Lung (tissue), 17 donors: ENCODE measurements at places on chromosomes 11 and 22. TPM values are rescaled to one million over a fixed set of nuclear protein-coding genes. Genes with fewer than 3 reads are reported as not detected.

- peak; percentile 49 for DNase-seq
Observed at GRCh38 chr11:130159657-130160497, at the start of gene ST14. TSS of gene ST14 (plus strand) at chr11:130159782. CDS start at chr11:130159980, 198 bp downstream.

- DNase-seq: no peak
Observed at GRCh38 chr11:27394781-27395228, 31.8 kb upstream of the CCDC34 start.

- no peak for DNase-seq
Observed at GRCh38 chr11:67356387-67356863, 3.1 kb upstream of the POLD4 start.

DNA sequence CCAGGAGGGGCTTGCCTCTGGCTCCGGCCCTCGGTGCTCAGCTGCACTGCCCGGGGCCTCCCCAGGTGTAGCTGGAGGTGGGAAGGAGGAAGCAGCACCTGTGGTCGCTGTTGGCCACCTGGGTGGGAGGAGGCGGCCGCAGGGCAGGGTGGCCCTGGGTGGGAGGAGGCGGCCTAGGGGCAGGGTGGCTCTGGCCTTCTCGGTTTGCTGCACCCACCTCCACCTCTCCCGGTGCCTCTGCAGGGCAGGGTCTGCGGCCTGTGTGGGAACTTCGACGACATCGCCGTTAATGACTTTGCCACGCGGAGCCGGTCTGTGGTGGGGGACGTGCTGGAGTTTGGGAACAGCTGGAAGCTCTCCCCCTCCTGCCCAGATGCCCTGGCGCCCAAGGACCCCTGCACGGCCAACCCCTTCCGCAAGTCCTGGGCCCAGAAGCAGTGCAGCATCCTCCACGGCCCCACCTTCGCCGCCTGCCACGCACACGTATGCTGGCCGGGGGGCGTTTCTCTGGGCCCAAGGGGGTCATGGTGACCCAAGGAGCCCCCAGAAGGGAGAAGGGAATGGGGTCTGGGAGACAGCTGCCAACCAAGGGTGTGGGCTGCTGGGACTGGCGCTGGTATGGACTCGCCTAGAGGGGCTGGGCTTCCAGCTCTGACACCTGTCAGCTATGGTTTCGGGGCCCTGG is 20.6 kb downstream of the MUC5AC start:
- DNase-seq: no peak

DEPDC7 gene
- total RNA-seq: 6.1 TPM

CRYBA4 gene
- total RNA-seq: not detected

CHID1 gene
- 41.7 TPM for total RNA-seq

DNA sequence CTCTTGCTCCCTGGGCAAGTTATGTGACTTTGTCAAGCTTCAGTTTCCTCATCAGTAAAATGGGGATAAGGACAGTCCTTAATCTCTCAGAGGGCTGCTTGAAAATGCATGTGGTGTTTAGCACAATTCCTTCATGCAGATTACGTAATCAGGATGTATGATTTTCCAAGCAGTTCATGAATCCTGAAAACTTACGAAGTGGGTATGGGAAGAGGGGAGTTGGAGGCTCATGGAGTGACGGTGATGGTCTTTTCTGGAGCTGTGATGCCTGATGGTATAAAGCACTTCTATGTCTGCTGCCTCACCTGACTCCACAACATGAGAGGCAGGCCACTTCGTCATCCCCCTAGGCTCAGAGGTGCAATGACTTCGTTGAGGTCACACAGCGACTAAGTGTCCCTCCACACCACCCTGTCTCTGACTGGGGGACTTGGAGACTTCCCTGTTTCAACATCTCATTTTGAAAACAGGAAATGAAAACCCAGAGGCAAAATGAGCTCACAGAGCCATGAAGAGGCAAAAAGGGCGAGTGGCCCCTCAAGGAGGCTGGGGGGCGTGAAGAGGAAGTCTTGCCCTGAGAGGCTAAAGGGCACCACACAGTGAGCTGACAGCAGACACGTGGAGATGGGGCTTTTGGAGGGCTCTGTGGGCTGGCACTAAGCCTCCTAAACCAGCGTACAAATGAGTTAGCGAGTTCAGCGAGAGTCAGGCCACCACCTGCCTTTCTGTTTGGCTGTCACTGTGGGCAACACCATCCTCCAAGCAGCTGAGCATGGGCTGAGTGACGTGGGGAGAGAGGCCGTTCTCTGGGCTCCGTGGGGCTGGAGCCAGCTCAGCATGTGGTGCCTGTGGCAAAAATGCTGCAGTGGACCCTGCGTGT is 10.1 kb downstream of the MCM5 start:
- DNase-seq: peak; percentile 19
